ENCODE measurements at places on chromosomes 2 and 18. TPM values are rescaled to one million over a fixed set of nuclear protein-coding genes. Genes with fewer than 3 reads are reported as not detected.

- no peak for DNase-seq
These were observed 7.7 kb downstream of the SLC1A4 start for GRCh38 chr2:64996871-64997307.

HSPE1 gene
- total RNA-seq: 211 TPM

- no peak for DNase-seq
These were observed 148.7 kb upstream of the SLC1A4 start for GRCh38 chr2:64840426-64840881.

GRCh38 chr18:62981566-62981965 is 266.2 kb downstream of the PHLPP1 start:
- no peak for DNase-seq

CYTIP gene
- 0.08 TPM for total RNA-seq

DNA sequence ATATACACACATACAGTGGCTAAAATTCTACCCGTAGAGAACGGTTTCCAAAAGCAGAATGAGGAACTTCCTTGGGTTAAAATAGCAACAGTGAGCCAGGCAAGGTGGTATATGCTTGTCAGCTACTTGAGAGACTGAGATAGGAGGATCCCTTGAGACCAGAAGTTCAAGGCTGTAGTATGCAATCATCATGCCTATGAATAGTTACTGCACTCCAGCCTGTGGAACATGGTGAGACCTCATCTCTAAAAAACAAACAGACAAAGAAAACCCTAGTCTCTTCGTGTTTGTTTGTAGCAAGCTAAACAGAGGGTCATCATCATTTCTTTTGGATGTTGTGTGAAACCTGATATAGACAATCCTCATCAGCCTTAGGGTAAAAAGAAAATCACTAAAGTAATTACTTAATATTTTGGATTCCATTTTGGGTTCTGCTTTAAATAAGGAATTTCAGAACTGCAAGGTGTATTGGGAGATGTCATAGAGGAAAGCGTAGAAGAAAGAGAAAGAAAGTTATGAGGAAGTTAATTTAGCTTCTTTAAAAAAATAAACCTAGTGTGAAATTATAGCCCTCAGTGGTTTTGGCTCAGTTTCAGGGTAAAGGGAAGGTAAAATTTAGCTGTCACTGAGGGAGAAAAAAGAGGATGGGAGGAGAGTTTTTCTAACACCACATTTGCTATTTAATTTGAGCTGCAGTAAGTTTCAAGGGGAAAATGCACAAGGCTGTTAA is 46.5 kb downstream of the PLEK start:
- DNase-seq: no peak

DNA sequence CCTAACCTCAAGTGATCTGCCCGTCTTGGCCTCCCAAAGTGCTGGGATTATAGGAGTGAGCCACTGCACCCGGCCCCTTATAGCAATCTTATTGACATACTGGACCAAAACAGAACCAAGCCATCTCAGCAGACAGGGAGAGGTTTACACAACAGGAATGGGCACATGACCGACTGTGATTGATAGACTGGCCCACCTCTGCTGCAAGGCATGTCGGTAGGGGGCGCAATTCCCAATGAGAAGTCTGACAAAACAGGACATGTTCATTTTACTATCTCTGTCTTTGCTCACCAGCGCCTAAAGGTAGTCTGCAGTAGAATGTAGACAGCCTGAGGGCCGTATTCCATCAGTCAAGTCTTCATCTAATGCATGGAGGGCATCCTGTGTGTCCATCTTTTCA is 2.0 kb downstream of the LYPD6B start:
- DNase-seq: peak; percentile 62

FAM161A gene
- total RNA-seq: 2.9 TPM

- DNase-seq: no peak
These were observed 108.2 kb upstream of the ERBB4 start for GRCh38 chr2:212646698-212647366.

WNT10A gene
- total RNA-seq: 14.9 TPM

CLK1 gene
- 39.1 TPM for total RNA-seq

- no peak for DNase-seq
These were observed 297.0 kb upstream of the REV1 start for GRCh38 chr2:99786636-99787390.

DNA sequence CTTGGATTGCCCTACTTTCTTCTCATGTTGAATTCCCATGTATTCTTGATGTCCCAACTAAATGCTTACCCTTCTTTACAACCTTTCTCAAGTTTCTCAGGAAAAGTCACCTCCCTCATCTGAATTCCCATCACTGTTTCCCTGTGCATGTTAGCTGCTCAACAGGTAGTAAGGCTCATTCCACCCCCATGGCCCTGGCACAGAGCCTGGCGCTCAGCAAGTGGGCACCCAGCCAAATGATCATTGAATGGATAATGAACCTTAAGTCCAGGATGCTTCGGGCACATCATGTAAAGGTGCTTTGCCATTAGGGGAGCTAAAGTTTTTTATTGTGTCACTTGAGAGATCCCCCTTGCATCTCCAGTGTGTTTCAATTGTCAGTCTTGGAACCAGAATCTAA is 124.0 kb downstream of the PKP4 start:
- peak; percentile 45 for DNase-seq

DNA sequence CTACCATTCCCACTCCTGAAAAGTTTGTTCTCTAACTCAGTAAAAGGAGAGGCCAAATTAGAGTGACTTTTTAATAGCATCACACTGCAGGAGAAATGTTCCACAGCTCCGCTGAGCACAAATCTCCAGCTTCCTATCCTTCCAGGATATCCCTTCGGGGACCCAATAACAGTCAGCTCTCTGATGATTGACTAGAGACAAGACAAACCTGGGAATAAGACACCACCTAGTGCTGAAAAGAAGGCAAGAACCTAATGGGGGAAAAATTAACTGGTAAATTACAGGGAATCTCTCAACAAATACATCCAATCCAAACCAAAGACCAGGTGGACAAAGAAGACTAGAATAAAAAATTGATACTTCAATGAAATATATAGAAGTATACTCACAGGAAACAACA is 977.1 kb upstream of the SOX11 start:
- DNase-seq: peak; percentile 31

MSH2 gene
- total RNA-seq: 36.4 TPM

- DNase-seq: peak; percentile 69
These were observed 181.3 kb downstream of the INSIG2 start for GRCh38 chr2:118269408-118270051.

DNA sequence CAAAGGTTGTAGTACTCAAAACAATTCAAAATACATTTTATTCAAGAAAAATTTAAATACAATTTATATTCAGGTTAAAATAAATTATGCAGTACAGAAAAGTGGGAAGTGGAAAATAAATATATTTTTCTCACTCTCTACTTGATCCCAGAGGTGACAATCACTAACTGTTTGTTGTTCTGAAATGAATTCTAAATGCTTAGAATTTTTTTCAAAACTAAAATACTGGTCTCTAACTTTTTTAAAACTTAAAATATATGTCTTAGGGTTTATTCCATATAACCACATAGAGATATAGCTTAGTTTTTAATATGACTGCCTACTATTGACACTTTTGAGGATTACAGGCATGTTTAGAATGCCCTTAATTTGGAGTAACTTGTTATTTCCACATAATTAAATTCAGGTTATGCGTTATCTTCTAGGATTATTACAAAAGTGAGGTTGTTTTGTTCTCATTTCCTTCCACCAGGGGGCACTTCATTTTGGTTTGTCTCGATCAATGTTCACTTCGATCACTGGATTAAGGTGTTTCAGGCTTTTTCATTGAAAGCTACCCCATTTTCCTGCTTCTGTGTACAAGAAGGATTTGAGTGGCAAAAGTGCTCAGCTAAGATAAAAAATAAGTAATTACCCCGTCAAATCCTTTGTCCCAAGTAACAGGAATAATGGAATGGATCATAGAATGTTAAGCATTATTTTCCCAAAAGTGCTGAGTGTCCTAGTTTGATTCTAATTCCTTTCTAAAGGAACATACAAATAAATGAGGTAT is 27.1 kb upstream of the TFPI start:
- DNase-seq: peak; percentile 89

- DNase-seq: no peak
These were observed 69.7 kb upstream of the TMEM200C start for GRCh38 chr18:5964996-5965395.

GRCh38 chr2:3233877-3234276 is 143.7 kb downstream of the EIPR1 start:
- no peak for DNase-seq

GRCh38 chr2:104318001-104318665 is 535.8 kb upstream of the POU3F3 start:
- no peak for DNase-seq

- DNase-seq: no peak
These were observed 8.1 kb downstream of the EMILIN2 start for GRCh38 chr18:2854875-2855274.

DNA sequence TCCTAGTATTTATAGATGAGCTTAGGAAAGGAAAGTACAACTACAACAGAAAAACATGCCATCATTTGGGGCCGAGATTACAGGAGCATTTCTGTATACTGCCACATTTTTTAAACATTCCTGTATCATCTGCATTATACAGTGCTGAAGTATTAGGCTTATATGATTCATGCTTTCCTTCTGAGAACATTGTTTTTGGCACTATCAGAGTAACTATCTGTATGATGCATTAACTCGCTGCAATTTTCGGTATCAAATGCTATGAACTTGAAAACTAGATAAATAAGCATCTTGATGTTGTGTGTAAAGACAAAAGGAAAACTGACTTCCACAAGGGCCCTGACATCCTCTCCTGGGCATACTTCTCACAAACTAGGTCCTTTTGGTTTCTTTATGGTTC is 102.0 kb downstream of the RIT2 start:
- DNase-seq: no peak

- no peak for DNase-seq
These were observed 193.6 kb upstream of the PIK3C3 start for GRCh38 chr18:41761333-41762018.

DNA sequence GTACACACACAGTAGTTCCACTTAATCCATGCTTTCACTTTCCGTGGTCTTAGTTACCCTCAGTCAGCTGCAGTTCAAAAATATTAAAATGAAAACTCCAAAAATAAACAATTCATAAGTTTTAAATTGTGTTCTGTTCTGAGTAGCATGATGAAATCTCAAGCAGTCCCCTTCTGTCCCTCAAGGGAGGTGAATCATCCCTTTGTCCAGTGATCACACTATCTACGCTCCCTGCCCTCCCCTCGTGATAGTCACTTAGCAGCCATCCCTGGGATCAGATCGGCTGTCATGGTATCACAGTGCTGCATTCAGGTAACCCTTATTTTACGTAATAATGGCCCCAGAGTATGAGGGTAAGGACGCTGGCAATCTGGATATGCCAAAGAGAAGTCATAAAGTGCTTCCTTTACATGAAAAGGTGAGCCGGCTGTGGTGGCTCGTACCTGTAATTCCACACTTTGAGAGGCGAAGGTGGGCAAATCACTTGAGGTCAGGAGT is 5.8 kb upstream of the RTN4 start:
- DNase-seq: no peak

- DNase-seq: no peak
These were observed 181.1 kb upstream of the EPAS1 start for GRCh38 chr2:46116150-46116549.

GRCh38 chr18:62537946-62538345 is 15.1 kb downstream of the ZCCHC2 start:
- no peak for DNase-seq

DNA sequence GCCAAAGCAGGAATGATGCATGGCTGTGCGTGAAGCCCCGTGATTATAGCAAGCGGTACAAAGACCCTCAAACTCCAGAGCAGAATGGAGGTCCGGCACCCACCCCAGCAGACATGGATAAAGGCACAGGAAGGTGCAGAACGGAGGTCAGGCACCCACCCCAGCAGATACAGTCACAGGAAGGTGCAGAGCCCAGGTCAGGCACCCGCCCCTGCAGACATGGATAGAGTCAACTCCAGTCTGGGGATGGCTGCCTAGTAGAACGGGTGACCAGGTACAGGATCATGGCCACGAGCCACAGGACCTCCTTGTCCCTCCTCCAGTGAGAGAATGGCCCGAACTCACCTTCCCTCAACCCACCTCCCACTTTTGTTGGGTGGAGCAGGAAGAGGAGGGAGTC is 318.3 kb upstream of the SALL3 start:
- no peak for DNase-seq

SIGLEC15 gene
- 3.5 TPM for total RNA-seq

DNA sequence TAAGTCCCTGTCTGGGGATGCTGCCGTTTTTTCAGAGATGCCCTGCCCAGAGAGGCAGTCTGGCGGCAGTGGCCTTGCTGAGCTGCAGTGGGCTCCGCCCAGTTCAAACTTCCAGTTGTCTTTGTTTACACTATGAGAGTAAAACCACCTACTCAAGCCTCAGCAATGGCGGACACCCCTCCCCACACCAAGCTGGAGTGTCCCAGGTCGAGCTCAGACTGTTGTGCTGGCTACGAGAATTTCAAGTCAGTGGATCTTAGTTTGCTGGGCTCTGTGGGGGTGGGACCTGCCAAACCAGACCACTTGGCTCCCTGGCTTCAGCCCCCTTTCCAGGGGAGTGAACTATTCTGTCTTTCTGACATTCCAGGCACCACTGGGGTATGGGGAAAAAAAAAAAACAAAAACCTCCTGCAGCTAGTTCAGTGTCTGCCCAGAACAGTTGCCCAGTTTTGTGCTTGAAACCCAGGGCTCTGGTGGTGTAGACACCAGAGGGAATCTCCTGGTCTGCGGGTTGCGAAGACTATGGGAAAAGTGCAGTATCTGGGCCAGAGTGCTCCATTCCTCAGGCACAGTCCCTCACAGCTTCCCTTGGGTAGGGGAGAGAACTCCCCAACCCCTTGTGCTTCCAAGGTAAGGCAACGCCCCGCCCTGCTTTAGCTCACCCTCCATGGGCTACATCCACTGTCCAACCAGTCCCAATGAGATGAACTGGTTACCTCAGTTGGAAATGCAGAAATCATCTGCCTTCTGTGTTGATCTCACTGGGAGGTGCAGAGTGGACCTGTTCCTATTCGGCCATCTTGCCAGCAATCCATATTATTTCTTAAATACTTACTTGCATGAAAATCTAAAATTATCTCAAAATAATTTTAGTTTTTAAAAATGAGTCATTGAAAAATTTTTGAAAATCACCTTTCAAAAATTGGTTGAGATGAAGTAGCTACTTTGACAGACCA is 338.0 kb downstream of the OSR1 start:
- peak; percentile 61 for DNase-seq

DNA sequence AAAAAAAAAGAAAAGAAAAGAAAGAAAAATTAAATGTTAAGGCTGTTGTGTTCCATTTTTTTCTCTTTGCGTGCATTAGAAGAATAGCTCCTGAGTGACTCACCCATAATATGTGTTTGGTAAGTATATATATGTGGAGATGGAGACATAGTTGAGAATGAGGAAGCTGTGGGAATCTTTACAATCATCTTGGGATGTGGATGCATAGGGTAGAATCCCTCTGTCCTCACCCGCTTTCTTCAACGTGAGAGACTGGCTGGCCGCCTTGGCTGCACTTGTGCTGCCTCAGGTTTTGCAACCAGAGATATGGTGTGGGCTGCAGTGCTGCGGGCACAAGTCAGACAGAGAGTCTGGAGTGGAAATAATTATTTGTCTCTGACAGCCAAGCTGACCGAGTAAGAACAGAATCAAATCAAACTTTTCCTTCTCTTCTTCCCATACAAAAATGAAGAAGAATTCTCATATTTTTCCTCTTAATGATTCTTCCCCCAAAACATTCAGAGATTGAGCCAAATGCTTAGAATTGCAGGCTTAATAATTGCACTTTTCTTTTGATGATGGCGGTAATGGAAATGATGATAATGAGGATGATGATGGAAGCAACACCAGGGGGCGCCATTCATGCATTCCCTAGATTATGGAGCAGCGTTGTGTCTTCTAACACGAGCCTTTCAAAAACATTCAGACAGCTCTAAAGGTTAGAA is 48.5 kb downstream of the SERPINB7 start:
- DNase-seq: no peak
